ENCODE measurements at places on chromosomes 1 and 21.

DNA sequence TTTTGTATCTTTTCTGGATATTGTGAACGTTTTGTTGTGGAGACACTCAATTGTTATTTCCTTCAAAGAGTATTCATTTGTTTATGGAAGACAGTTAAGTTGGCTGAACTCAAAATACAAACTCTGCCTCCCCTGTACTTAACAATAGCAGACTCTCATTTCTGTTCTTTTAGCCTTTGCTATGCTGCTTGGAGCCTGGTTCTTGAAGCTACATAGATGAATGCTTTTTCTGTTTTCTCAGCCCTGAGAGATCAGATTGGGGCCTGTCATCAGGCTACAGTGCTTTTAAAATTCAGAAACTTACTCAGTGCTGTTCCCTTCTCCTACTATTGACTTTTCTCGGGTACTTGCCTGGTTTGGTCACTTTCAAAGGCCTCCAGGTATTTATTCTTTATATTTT is 215.7 kb upstream of the LYPLAL1 start:
- DNase-seq: no peak

GRCh38 chr1:227120826-227121225 is 180.7 kb downstream of the COQ8A start:
- DNase-seq: no peak

DNA sequence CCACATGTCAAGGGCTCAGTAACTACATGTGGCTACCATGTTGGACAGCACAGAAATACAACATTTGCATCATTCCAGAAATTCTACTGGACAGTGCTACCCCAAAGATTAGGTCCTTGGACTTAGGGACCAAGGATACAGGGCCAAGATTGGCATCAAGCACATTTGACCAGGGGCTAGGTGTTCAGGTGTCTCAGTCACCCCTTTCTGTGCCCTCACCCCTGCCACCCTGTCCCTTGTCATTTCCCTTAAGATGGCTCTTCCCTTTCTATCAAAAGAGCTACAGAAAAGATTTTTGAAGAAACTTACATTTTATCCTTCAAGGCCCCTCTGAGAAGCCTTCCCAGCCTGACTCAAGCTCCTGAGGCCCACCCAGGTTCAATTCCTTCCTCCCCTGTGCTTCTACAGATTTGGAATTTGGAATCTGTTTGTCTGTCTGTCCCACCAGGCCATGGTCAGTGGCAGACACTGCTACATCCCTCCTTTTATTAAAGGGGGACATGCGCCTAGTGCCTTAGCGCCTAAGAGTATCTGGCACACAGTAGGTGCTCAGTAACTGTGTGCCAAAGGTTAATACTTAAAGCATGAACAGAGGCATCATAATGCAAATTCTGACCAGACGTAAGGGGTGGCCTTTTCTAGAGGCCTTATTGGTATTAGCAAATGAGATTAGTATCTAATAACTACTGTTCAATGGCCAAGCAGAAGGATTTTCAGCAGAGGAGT is 21.4 kb downstream of the CSF1 start:
- no peak for DNase-seq

DNA sequence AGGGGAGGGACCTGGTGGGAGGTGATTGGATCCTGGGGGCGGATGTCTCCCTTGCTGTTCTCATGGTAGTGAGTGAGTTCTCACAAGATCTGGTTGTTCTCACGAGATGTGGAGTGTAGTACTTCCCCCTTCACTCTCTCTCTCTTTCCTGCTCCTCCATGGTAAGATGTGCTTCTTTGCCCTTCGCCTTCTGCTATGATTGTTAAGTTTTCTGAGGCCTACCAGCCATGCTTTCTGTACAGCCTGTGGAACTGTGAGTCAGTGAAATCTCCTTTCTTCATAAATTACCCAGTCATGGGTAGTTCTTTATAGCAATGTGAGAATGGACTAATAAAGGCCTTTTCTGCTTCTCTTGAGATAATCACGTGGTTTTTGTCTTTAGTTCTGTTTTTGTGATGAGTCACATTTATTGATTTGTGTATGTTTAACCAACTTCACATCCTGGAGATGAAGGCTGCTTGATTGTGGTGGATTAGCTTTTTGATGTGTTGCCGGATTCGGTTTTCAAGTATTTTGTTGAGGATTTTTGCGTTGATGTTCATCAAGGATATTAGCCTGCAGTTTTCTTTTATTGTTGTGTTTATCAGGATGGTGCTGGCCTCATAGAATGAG is 45.5 kb downstream of the RABGAP1L start:
- DNase-seq: no peak

DNA sequence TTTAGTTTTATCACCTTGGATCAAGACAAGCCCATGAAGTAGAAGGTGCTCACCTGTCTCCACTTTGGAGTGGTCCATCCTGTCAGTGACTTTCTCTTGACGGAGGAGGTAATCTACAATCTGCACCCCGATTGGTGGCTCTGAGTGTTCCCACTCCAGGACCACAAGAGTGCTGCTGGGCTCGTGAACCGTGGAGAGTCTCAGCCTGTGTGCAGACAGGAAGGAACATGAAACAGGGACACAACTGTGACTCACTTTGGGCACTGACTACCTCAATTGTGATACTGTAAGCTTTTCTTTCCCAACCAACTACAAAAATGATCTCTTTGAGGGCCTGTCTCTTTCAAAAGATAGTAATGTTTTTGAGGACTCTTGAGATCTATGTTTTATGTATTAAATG is 280.2 kb downstream of the ASTN1 start:
- DNase-seq: no peak

- DNase-seq: no peak
Observed at GRCh38 chr1:223707256-223708000, 4.9 kb upstream of the CAPN2 start.

- DNase-seq: no peak
Observed at GRCh38 chr1:22920734-22921451, 51.8 kb downstream of the LACTBL1 start.

- no peak for DNase-seq
Observed at GRCh38 chr1:125066385-125066784, 3881.6 kb downstream of the SRGAP2C start.

DNA sequence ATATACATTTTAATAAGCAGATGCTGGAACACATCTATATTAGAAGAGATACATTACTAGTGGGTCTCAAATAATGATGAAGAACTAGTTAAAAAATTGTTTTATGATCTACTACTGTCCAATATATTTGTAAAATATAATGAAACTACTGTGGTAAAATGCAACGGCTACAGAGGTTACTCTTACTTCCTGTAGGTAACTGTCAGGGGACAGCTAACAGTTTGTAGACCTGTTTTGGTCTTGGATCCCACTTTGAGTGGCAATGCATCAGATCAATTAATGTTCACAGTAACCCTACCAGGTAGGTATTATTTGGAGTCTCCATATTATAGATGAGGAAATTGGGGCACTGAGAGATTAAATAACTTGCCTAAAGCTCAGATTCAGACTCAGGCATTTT is 26.7 kb upstream of the MYSM1 start:
- DNase-seq: no peak

GRCh38 chr21:29499734-29500343 is 201.1 kb downstream of the BACH1 start:
- no peak for DNase-seq

GRCh38 chr1:172642970-172643369 is 15.9 kb upstream of the FASLG start:
- DNase-seq: no peak

DNA sequence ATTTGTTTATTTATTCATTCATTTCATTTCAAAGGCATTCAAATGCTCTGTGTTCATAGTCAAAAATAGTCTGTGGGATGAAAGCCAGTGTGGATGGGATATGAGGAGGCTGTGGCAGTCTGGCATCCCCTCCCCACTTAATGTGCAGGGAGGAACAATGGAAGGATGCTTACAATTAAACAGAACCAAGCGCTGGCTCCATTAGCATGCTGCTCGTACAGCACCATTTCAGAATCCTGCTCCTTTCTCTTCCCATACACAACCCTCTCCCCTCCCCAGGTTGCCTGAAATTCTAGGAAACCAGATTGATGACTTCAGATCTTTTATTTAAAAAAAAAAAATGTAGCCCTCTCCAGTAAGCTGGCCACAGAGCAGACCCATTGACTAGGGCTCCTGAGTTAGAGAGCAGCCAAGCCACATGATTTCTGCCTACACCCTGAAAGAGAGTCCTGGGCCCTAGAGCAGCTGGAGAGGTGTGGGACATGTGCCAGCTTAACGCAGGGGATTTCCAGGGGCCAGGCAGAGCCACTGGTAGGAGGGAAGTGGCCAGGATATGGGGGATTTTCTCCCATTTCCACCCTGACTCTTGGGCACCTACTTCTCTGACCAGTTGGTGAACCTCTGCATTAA is 205.2 kb downstream of the ASTN1 start:
- no peak for DNase-seq

Measured in activated T-helper 2 cell treated with anti-CD3 and anti-CD28 coated beads, Interferon-gamma antibody, Interleukin-2, Interleukin-4, amounts not matched to agents 10 μg/mL and 5 μg/mL and 100 μg/mL, durations not matched to agents 14 hours and 24 hours and 36 hours (primary cell).